NCI-H1930 (cell line): ENCODE measurements at places on chromosomes 2 and 18.

- no peak for DNase-seq
Measured at GRCh38 chr2:3024401-3024935, 353.1 kb downstream of the EIPR1 start.

- DNase-seq: no peak
Measured at GRCh38 chr2:112048236-112048592, 6.9 kb upstream of the TMEM87B start.

DNA sequence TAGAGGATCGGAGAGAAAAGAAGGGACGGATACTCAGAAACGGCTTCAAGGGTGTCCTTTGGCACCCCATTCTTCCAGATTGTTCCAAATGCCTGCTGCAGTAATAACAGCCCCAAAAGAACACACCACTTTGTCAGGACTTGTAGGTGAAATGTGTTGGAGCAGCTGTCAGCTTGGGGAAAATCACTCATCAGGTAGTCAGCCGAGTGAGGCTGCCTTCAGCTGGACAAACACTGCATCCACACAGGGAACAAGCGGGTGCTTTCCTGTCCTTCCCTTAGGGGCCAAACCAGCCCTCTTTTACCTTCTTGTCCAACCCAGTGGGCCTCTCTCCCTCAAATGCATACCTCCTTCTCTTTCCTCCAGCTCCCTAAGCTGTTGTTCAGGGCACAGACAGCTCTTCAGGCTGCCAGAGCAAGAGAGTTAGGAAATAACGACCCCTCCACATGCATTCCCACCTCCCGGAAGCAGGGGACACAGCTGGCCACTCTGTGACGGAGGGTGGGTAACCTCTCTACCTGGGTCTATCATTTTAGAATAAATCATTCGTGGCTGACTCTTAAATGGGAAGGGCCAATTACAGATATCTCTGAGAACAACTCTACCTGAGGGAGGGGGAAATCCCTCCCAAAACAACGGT, 48.1 kb downstream of the BCL11A start:
- DNase-seq: no peak

DNA sequence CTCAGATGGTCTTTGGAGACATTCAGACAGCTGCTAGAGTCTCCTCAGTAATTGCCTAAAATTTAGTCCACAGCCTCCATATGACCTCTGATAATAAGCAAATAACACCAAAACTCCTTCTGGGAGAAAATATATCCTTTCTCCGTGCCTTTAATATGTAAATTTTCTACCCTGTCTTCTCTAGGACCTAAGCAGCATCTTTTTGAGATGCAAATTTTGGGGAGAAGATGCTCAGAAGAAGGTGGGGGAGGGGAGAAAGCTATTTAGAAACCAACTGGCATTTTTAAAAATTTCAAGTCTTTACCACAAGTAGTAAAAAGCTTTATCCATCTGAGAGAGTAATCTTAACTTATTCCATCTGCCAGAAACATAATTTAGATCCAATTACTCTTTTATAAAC, 120.4 kb upstream of the MSH6 start:
- DNase-seq: no peak
